Activated CD8-positive, alpha-beta memory T cell treated with anti-CD3 and anti-CD28 coated beads for 4 hours (primary cell): ENCODE measurements at places on chromosomes 13 and 19.

GRCh38 chr19:16901491-16902175 lies 12.8 kb downstream of the F2RL3 start:
- no peak for DNase-seq

DNA sequence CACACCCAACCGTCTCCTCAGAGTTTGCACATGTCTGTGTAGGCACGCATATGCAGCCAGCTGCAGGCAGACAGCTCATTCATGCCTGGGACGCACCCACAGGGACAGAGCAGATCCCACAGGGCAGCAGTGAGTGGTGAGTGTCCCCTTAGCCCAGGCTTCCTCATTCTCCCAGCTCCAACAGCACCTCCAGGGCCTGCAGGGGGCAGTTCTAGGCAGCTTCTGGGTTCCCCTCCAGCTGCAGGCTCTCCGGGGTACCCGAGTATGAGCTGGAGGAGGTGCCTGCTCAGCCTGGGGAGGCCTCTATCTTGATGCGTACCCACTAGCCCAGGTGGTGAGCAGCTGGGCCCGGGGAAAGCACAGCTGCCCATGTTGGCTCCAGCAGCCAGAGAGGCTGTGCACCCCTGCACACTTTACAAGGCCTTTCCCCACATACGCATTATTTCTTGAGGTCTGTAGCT lies 1.3 kb upstream of the SHANK1 start:
- DNase-seq = no peak

DNA sequence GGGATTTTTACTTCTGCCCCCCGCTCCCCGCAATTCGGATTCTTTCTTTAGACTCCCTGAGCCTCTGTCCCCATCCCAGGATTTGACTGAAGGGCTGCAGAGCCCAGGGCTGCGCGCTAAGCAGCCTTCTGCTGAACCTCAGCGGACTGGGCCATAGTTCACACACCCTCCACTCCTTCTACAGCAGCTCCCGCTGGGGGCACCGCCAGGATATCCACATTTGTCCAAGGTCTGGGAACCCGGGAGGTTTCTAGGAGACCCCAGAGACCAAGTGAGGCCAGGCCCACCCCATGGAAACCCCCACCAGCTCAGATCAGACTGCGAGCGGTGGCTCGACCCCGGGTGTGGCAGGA lies 463.3 kb downstream of the ITGBL1 start:
- no peak for DNase-seq

DNA sequence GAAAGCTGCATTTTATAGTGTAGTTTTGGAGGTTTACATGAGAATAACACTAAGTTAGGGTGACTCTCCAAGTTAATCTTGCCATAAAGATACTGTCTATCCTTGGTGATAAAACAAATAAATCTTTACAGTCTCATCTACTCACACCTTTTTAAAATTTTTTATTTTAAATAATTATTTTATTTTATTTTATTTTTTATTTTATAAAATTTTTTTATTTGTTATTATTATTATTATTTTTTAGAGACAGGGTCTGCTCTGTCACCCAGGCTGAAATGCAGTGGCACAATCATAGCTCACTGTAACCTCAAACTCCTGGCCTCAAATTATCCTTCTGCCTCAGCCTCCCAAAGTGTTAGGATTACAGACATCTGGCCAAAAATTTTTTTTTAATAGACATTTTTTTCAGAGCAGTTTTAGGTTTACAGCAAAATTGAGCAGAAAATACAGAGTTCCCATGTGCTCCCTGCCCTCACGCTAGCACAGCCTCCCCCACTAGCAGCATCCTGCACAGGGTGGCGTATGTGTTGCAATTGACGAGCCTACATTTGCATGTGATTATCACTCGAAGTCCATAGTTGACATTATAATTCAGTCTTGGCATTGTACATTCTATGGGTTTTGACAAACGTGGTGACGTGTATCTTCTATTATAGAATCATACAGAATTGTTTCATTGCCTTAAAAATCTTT lies 41.0 kb downstream of the RASL11A start:
- DNase-seq = no peak

GRCh38 chr19:33535226-33535625 lies 13.6 kb upstream of the PEPD start:
- no peak for DNase-seq

DNA sequence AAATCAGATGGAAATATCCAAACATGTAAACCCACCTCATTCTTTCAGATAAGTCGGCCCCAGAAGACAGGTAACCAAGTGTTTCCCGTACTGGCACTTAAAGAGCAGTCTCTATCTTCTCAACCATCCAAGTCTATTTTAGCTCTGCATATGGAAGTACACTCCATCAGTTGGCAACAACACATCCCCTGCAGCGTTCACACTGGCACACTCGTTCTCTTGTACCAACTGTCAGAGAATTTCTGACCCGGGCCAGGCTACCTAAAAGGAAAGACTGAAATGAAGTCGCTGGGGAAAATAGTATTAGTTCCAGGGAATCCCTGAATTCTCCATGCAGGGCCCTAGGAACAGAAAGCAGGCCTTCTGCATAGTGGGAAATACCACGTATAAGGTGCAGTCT lies 109.3 kb downstream of the RXFP2 start:
- DNase-seq = no peak

DNA sequence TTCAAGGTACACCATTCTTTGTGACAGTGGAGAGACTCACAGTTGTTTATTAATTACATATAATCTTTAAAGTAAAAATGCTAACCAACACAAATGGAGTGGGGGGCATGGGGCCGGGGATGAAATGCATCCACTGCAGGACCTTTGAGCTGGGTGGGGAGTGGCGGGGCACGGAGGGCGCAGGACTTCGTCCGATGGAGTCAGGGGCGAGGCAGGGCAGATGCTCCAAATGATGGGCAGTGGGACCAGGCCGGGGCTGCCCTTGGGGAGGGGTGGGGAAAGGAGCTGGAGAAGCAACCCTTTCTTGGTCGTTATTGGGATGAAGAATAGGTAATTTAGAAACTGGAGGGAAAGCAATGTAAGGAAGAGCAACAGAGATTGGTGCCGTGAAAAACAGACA lies 220.0 kb downstream of the TEX29 start:
- no peak for DNase-seq

GRCh38 chr19:8684001-8684902 lies 14.3 kb downstream of the ACTL9 start:
- no peak for DNase-seq

GRCh38 chr19:34135054-34135800 lies 37.1 kb upstream of the LSM14A start:
- DNase-seq = no peak

GRCh38 chr19:58218899-58219298 lies 9.8 kb upstream of the ZNF544 start:
- no peak for DNase-seq

DNA sequence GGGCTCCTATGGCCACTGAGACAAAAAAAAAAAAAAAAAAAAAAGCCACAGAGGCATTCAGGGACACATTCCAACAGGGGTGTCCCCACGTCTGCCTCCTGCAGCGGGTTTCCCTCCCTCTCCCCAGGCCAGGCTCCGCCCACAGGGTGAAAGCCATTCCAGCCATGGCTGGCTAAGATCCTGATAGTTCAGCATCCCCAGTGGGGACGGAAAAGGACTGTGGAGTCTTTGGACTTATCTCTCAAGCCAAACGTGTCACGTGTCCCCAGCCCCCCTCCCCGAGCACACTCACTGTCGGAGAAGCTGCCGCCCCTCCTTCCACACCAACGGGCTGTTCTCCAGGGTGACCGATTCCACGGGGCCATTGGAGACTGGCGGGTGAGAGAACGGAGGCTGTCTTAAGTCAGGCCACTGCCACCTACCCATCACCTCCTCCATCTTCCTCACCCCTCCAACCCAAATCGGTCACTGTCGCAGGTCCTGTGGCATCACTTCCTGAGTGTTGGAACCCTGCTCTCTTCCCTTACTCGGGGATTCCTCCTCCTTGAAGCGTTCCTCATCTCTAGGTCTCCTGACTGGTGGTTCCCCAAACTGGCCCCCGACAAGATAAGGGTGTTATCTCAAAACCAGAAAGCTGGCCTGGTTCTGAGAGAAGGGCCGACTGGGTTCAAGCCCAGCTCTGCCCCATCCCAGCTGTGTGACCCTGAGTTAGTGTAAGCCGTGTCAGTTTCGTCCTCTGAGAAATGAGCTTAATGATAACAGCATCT lies 9.1 kb upstream of the FKRP start:
- no peak for DNase-seq

DNA sequence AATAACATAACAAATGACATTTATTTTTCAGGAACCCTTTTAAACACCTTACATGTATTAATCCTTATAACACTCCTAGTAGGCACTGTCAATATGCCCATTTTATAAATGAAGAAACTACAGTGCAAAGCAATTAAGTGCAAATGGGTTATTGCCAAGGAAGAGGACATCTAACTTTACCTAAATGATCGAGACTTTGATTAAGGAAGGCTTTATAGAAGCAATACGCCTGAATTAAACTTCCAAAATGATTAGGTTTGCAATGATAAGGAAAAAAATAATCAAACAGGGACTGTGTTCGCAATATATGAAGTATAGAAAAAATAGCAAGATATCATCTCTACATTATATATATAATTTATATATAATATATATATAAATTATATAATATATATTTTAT lies 613.7 kb upstream of the GPC6 start:
- no peak for DNase-seq

- DNase-seq = no peak
Observed at GRCh38 chr19:37931881-37932655, 25.1 kb downstream of the SIPA1L3 start.

- no peak for DNase-seq
Observed at GRCh38 chr13:24284889-24285565, 24.4 kb upstream of the C1QTNF9 start.

- DNase-seq = no peak
Observed at GRCh38 chr19:48695743-48696352, at the start of gene FUT2. TSS of gene FUT2 (plus strand) at chr19:48695971. CDS start at chr19:48702957, 6,986 bp downstream.

GRCh38 chr19:32642771-32643170 lies 32.2 kb downstream of the ANKRD27 start:
- peak; percentile 50 for DNase-seq

DNA sequence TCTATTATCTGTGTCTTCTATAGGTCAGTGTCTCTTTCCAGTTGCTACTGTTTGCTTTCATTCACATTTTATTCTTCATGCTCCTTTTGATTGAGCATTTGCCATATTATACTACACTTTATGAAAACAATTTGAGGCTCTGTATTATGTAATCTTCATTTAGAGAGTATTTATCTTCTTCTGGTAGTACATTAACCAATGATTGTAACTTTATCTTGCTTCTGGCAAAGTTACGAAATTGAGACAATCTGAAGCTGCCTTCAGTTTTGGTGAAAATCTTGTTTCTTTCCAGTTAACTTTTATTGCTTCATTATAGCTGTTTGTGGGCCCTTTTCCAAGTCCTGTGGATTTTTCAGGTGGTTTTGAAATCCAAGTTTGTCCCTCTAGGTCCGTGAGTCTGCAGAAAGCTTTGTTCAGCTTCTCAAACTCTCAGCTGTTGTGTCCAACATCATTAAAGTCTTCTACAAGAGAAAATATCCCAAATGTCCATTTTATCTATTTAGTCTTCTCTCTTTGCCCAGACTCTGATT lies 1255.4 kb upstream of the SPRY2 start:
- no peak for DNase-seq

- no peak for DNase-seq
Observed at GRCh38 chr13:70339738-70340137, 231.5 kb upstream of the KLHL1 start.

- no peak for DNase-seq
Observed at GRCh38 chr19:19866611-19867248, 1.0 kb downstream of the ZNF253 start.

- no peak for DNase-seq
Observed at GRCh38 chr19:33211794-33212435, 13.7 kb downstream of the SLC7A10 start.

DNA sequence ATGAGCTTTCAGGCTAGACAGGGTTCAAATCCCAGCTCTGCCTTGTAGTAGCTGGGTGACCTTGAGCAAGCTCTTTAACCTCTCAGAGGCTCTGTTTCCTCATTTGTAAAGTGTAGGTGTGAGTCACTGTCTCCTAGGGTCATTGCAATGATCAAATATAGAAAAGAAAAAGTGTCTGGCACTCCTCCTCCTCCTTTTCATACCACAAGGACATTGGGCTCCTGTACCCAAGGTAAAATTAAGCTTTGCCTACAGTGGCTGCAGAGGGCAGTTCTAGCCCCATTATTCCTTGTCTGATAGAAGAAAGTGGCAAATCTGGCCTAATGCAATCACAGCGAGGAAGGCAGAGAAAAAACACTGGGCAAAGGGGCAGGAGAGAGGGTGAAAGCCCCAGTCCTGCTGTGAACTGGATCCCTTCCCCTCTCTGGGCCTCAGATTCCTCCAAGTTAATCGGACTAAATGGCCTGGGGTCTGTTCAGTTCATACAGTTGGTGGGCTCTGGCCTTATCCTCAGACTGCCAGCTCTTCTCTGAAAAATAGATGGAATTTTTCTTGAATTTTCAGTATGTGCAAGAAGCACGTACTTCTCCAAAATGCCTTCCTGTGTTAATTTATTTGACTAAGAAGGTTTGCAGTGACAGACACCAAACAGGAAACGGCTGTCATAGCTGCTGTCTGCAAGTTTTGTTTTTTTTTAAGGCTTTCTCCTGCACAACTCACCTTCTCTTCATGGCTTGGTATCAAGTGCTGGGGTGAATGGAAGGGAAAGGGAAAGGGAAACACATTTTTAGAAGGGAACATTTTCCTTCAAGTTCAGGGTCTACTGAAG lies 35.3 kb downstream of the RGCC start:
- DNase-seq = no peak

DNA sequence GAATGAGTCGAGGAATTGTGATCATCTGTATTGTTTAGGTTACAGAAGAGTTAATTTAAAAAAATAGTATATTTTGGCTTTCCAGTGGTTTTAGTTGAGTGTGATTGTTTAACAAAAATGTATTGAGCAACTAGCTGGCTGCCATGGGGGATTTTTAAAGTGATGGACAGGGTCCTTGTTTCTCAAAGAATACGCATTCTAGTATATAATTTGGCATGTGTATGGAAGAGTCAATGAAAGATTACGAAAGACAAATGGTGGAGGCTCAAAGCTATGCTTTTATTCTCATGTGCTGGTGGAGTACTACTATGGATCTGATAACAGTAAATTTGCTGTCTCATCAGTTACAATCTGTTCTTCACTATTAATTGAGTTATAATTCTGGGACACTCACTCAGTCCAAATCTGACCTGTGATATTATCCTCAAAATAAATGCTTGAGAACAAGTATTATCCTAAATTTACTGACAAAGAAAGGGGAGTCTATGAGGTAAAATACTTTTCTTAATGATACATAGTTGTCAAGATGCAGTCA lies 240.0 kb downstream of the GPC6 start:
- no peak for DNase-seq

- no peak for DNase-seq
Observed at GRCh38 chr19:49434907-49435583, 6.3 kb downstream of the SLC17A7 start.

GRCh38 chr13:100610391-100611347 lies 22.1 kb upstream of the GGACT start:
- no peak for DNase-seq

- DNase-seq = peak; percentile 65
Observed at GRCh38 chr19:3360421-3361383, 5.7 kb upstream of the NFIC start.
